ENCODE measurements at places on chromosomes 6 and 20.

GRCh38 chr20:59322585-59323454 is 22.4 kb downstream of the EDN3 start:
- H3K4me1 ChIP-seq = no peaks in the 10 kb centered on the region
- H3K4me3 ChIP-seq = no peak overlapping the region
- no peaks in the 10 kb centered on the region for H3K36me3 ChIP-seq
- no peak overlapping the region for H3K27ac ChIP-seq

DNA sequence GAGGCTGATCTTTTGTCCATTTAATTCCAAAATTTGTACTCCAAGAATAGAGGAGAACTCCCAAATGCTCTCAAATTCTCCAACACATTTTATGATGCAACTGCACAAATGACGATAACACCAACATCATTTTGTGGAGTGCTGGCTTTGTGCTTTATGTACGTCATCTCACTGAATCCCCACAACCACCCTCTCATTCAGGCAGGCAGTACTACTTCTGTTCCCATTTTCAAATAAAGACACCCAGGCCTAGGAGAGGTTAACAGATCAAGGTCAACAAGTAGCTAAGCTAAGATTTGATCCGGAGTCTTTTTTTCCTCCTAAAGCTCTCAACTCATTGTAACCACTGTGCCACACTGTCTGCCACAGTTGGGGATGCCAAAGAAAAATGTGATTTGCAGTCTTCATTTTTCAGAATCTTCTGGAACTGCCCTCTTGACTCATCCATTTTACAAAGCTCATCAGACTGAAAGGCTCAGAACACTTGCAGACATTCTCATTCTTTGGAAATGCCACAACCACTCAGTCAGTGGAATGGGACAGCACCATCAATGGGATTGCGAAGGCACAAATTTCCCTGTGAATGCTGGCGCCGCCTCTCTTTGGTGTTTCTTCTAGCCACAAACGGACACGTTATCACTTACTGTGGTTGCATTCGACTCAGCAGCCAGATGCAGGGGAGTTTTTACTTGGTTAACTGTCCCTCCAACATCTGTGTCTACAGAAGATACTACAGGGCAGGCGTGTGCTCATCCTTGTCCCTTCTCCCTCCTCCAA is 184.4 kb downstream of the GJA10 start:
- DNase-seq = no peak
- H3K36me3 ChIP-seq = no peaks in the 10 kb centered on the region
- H3K27me3 ChIP-seq = no peaks in the 10 kb centered on the region
- H3K4me1 ChIP-seq = peaks cover 3% of the 10 kb centered on the region
- H3K27ac ChIP-seq = no peak overlapping the region

DNA sequence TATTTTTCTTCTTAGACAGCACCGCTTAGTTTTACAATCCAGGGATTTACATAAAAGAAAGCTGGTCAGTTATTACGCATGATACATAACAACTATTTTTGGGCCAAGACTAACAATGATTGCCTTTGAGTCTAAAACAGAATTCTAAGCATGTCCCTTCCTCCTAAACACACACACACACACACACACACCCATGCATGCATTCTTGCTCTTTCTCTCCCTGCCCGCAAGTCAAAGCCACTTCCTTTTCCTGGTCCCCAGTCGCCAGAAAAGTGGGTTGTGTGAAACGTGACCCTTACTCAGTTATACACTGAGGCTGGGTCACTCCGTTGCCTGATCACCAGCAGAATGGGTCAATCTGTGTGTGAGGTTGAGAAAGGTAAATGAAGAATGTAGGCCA is 31.4 kb downstream of the FYN start:
- no peak for DNase-seq
- no peak overlapping the region for H3K27ac ChIP-seq
- peaks cover 17% of the 10 kb centered on the region for H3K4me1 ChIP-seq
- H3K36me3 ChIP-seq = no peaks in the 10 kb centered on the region

GRCh38 chr6:134533991-134534390 is 216.1 kb upstream of the SGK1 start:
- no peaks in the 10 kb centered on the region for H3K4me1 ChIP-seq
- no peaks in the 10 kb centered on the region for H3K36me3 ChIP-seq
- H3K4me3 ChIP-seq = no peak overlapping the region
- H3K27ac ChIP-seq = no peak overlapping the region

- H3K4me1 ChIP-seq = peaks cover 3% of the 10 kb centered on the region
- no peaks in the 10 kb centered on the region for H3K27me3 ChIP-seq
- no peaks in the 10 kb centered on the region for H3K36me3 ChIP-seq
- H3K4me3 ChIP-seq = no peak overlapping the region
- no peak overlapping the region for H3K27ac ChIP-seq
- no peak for DNase-seq
These were observed 95.4 kb downstream of the CDH4 start for GRCh38 chr20:61347443-61347842.

DNA sequence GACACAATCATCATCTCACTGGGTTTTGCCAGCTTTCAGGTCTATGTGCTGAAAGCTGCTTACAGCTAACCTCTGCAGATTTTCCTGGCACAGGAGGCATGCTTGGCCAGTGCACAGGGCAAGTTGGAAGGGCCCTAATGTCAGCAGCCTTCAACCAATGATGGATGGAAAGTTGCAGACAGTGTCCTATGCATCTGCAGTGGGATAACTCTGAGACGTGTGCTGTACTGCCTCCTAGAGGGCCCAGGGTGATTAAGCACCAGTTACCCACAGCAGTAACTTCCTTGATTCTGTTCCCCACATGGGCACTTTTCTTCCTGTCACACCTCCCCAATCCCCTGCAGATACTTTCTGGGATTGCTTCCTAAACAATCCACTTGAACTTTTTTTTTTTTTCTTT is 38.6 kb downstream of the OVOL2 start:
- no peak overlapping the region for H3K4me3 ChIP-seq
- no peak overlapping the region for H3K27ac ChIP-seq
- H3K36me3 ChIP-seq = peaks cover 7% of the 10 kb centered on the region
- no peaks in the 10 kb centered on the region for H3K4me1 ChIP-seq
- DNase-seq = peak; percentile 81

DNA sequence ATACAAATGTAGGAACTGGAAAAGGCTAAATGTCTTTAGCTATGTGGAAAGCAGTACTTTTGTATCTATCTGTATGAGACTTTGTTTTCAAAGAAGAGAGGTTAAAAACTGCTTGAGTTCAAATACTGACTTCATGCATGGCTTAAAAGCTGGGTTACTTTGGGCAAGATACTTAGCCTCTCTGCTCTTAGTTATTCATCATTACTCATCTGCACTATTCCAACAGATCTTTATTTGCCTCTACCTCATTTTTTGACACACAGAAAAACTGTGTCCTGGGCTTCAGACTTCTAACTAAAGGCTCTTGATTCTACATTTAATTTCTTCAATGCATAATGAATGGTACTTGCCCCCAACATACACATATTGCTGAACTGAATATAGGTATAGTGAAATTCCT is 114.8 kb downstream of the DST start:
- H3K4me3 ChIP-seq = no peak overlapping the region
- H3K27ac ChIP-seq = no peak overlapping the region
- H3K36me3 ChIP-seq = no peaks in the 10 kb centered on the region
- no peaks in the 10 kb centered on the region for H3K27me3 ChIP-seq
- no peaks in the 10 kb centered on the region for H3K4me1 ChIP-seq

DNA sequence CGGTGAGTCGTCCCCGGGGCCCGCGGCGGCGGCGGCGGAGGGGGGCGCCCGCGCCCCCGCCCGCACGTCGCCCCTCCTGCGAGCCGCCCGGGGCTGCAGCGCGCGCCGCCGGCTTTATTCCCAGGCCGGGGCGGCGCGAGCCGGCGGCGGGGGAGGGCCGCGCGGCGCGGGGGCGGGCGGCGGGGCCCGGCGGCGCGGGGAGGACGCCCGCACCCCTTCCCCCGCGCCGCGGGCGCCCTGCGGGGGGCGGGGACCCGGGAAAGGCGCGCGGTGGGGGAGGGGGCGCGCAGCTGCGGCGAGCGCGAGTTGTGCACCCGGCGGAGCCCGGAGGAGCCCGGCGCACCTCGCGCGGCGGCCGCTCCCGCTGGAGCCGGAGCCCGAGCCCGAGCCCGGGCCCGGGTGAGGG is 646 bp downstream of the HMGA1 start:
- DNase-seq = no peak
- no peaks in the 10 kb centered on the region for H3K27me3 ChIP-seq
- H3K4me1 ChIP-seq = peaks cover 16% of the 10 kb centered on the region

- no peaks in the 10 kb centered on the region for H3K4me1 ChIP-seq
- no peaks in the 10 kb centered on the region for H3K27me3 ChIP-seq
- DNase-seq = no peak
- H3K27ac ChIP-seq = no peak overlapping the region
These were observed 37.3 kb downstream of the ADGRG6 start for GRCh38 chr6:142339113-142339512.

- H3K36me3 ChIP-seq = no peaks in the 10 kb centered on the region
- H3K4me1 ChIP-seq = no peaks in the 10 kb centered on the region
- no peak for DNase-seq
- no peaks in the 10 kb centered on the region for H3K27me3 ChIP-seq
- H3K27ac ChIP-seq = no peak overlapping the region
These were observed 119.0 kb upstream of the SGK1 start for GRCh38 chr6:134436950-134437349.

GRCh38 chr20:39913274-39913673 is 775.8 kb downstream of the MAFB start:
- no peaks in the 10 kb centered on the region for H3K36me3 ChIP-seq
- no peaks in the 10 kb centered on the region for H3K27me3 ChIP-seq
- no peak overlapping the region for H3K4me3 ChIP-seq
- DNase-seq = peak; percentile 24
- H3K4me1 ChIP-seq = no peaks in the 10 kb centered on the region
- no peak overlapping the region for H3K27ac ChIP-seq

GRCh38 chr6:146526192-146526591 is 17.4 kb upstream of the RAB32 start:
- H3K4me3 ChIP-seq = no peak overlapping the region
- H3K27me3 ChIP-seq = no peaks in the 10 kb centered on the region
- no peak overlapping the region for H3K27ac ChIP-seq
- DNase-seq = peak; percentile 10
- H3K4me1 ChIP-seq = no peaks in the 10 kb centered on the region

DNA sequence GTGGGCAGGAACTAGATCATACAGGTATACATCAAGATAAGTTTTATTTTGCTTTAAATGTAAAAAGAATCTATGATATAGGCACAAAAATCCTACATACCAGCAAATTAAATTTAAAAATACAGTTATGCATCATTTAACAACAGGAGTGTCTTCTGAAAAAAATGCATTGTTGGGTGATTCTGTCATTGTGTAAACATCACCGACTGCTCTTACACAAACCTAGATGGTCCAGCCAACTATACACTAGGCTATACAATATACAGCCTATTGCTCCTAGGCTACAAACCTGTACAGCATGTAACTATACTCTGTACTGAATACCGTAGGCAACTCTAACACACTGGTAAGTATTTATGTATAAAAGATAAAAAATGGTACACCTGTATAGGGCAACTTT is 139.4 kb downstream of the RNGTT start:
- no peaks in the 10 kb centered on the region for H3K4me1 ChIP-seq
- no peak overlapping the region for H3K27ac ChIP-seq
- no peaks in the 10 kb centered on the region for H3K27me3 ChIP-seq
- no peak for DNase-seq
- no peaks in the 10 kb centered on the region for H3K36me3 ChIP-seq

DNA sequence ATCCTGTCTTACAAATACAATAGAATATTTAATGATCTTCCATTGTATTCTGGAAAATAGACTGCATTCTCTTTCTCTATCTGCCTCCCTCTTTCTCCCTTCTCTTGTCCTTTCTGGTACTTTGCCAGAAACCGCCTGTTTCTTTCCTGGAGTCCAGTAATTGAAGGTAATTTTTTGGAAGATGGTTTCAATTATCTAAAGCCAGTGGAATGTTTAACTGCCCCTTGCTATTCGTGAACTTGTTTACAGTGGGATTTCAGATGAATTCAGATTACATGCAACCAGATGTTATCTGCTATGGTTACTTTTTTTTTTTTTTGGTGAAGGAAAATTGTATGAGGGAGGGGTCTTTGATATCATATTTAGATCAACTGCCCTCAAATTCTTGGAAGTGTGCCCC is 655.5 kb upstream of the FLRT3 start:
- no peaks in the 10 kb centered on the region for H3K36me3 ChIP-seq
- H3K4me3 ChIP-seq = no peak overlapping the region
- no peak for DNase-seq
- H3K27me3 ChIP-seq = peaks cover 2% of the 10 kb centered on the region

- peak; percentile 50 for DNase-seq
- peak overlapping the region; percentile 74 for H3K4me3 ChIP-seq
- H3K27me3 ChIP-seq = no peaks in the 10 kb centered on the region
- no peak overlapping the region for H3K27ac ChIP-seq
- H3K36me3 ChIP-seq = no peaks in the 10 kb centered on the region
- no peaks in the 10 kb centered on the region for H3K4me1 ChIP-seq
These were observed 1.3 kb downstream of the SUPT3H start for GRCh38 chr6:45376310-45377042.

- no peaks in the 10 kb centered on the region for H3K27me3 ChIP-seq
- no peaks in the 10 kb centered on the region for H3K4me1 ChIP-seq
- H3K36me3 ChIP-seq = no peaks in the 10 kb centered on the region
- no peak overlapping the region for H3K4me3 ChIP-seq
These were observed 278.5 kb downstream of the KHDC1L start for GRCh38 chr6:72946774-72947173.

- no peak for DNase-seq
- H3K4me1 ChIP-seq = no peaks in the 10 kb centered on the region
- no peaks in the 10 kb centered on the region for H3K36me3 ChIP-seq
These were observed 26.9 kb downstream of the BFSP1 start for GRCh38 chr20:17504066-17504897.

DNA sequence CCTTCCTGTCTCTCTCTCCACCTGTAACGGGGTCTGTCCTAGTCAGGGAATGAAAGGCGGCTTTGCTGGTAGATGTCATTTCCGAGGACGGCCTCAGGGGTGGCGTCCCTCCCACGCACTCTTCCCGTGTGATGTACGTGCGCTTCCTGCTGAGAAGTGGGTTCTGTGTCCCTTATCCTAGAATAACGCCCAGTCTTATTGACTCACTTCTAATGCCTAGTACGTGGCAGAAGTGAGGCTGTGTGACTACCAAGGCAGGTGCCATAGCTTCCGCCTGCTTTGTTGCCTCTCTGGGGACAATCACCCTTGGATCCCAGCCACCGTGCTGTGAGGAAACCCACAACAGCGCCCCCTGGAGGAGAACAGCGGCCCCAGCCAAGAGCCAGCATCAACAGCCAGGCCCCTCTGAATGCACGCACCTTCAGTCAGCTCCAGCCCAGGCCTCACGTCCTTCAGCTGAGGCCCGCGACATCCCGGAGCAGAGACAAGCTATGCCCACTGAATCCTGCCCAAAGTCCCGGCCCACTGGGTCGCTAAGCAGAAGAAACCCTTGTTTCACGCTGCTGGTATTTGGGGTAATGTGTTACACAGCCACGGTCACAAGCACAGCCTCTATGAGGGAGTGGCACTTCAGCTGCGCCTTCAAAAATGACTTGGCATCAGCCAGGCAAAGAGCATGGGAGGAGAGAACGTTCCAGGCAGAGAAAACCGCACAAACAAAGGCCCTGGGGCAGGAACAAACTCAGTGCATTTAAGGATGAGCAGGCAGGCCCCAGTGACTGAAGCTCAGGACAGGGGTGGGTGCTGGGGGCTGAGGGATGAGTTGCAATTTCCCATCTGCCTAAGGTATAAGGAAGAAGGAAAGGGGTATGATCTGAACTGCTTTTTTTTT is 224.2 kb downstream of the NFATC2 start:
- peak; percentile 88 for DNase-seq
- no peaks in the 10 kb centered on the region for H3K36me3 ChIP-seq
- H3K27ac ChIP-seq = no peak overlapping the region
- peaks cover 4% of the 10 kb centered on the region for H3K4me1 ChIP-seq

GRCh38 chr6:126976253-126976797 is 142.1 kb upstream of the RSPO3 start:
- no peak overlapping the region for H3K27ac ChIP-seq
- no peaks in the 10 kb centered on the region for H3K27me3 ChIP-seq
- no peak overlapping the region for H3K4me3 ChIP-seq
- H3K4me1 ChIP-seq = no peaks in the 10 kb centered on the region
- DNase-seq = no peak
- H3K36me3 ChIP-seq = no peaks in the 10 kb centered on the region

All from mesendoderm (in vitro differentiated cells).